ENCODE measurements at places on chromosomes 4 and X.

- no peak for DNase-seq
Measured at GRCh38 chr4:138414202-138414601, 172.1 kb upstream of the SLC7A11 start.

DNA sequence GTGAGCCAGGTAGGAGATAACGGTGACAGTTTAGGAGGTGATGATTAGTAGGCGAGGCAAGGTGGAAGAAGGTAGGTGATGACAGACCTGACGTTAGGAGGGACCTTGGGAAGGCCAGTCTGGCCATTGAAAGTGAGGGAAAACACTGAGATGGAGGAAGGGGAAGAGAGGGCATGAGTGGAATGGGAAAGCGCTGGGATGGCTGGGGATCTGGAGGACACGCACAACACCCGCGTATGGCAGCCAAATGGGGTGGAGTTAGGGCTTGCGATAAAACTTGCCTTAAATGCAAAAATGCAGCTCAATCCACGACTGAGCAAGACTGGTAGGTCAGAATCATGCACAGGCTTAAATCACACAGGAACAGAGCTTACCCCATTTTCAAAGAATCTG is 605 bp upstream of the CDKL2 start:
- no peak for DNase-seq

- DNase-seq = no peak
Measured at GRCh38 chrX:1378306-1378759, 13.6 kb downstream of the SLC25A6 start.

- no peak for DNase-seq
Measured at GRCh38 chr4:167406181-167406580, 171.9 kb upstream of the SPOCK3 start.

- no peak for DNase-seq
Measured at GRCh38 chr4:38831653-38832052, 25.0 kb downstream of the TLR6 start.
